NCI-H446 (cell line): ENCODE measurements at places on chromosomes 3 and 15.

GRCh38 chr15:48176112-48176511 lies 2.0 kb downstream of the MYEF2 start:
- DNase-seq = no peak

GRCh38 chr15:40398413-40398873 lies 7.2 kb upstream of the IVD start:
- DNase-seq = peak; percentile 19

DNA sequence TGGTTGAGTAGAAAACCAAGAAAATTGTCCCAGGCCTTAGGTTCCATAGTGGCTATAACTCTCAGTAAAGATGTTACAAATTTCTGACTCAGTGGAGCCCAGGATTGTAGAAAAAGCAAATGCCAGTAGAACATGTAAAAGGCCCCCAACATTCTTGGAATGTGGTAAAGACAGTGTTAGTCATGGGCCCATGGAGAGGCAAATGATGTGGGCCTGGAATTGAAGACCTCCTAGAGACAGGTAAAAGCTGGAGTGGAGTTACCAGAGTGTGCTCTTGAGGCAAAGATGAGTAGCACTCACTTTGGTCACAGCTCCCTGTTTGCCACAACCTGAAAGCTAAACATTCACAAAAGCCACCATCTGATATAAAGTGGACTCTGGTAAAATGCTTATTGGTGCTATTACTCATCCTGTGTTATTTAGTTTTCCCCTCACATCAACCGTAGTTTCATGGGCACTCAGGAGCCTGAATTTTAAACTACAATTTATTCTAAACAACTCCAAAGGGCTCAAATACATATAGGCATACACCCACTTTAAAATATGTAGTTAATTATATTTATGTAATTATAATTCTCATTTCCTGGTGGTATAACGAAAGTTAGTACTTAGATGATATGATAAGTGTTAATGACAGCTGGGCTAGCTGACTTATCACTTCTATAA lies 359.6 kb upstream of the NECTIN3 start:
- no peak for DNase-seq

GRCh38 chr15:85689729-85690128 lies 105.0 kb downstream of the KLHL25 start:
- no peak for DNase-seq

DNA sequence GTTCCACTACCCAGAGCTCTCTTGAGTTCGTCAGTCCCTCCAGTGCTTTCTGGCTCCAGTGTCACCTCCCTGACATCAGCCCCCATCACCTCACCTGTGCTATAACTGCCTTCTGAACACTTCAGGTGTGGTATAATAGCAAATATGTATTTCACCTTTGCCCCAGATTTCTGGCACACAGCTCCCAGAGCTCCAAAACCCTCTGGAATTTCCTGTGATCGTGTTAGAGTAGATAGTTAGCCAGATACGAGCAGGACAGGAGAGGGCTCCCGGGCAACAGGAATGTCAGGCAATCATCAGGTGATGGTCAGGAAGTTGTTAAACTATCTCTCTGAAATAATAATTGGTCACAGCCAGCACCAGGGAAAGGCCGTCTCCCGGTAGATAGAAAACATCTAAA lies 22.6 kb upstream of the LIMD1 start:
- no peak for DNase-seq

- no peak for DNase-seq
Observed at GRCh38 chr3:114904633-114905032, 242.5 kb downstream of the ZBTB20 start.

DNA sequence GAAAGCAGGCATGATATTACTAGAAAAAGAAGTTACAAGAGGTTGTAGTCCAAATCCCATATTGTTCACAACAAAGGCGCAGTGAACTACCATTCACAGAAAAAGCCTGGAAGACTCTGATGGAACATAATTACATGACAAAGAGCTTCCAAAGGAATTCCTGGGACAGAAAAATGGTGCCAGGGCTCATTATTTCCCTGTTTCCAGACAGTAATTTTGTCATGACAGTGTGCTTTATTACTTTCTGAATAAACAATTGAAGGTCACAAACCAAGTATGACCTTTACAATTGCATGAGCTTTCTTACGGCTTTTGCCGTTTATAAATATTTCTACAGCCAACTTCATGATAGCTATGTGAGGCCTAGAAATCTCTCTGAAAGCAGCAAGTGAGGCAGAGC lies 61.0 kb downstream of the CYFIP1 start:
- DNase-seq = no peak

- peak; percentile 12 for DNase-seq
Observed at GRCh38 chr15:37097144-37097919, 3.0 kb downstream of the MEIS2 start.

DNA sequence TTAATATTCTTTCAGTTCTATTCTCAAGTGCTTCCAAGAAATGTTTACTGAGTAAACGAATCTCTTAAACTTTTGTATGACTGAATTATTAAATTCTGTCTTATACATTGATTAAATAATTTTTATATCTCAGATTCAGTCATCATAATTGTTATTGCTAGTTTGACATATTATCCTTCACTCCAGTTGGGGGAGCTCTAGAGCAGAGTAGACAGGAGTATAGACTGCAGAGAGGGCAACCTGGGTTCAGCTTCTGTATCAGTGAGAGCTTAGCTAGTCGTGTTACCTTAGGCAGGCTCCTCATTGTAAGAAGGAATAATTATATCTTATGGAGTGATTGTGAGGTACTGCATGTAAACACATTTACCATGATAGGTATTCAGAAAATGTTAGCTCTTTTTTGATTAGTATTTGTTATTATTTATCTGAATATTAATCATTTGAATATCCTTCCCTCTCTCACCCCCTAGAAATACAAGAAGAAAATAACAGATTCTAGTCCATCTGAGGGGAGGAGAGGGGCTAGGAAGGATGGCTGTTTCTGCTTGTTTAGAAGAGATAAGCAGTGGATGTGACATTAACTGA lies 31.0 kb upstream of the ZCWPW2 start:
- DNase-seq = peak; percentile 42

DNA sequence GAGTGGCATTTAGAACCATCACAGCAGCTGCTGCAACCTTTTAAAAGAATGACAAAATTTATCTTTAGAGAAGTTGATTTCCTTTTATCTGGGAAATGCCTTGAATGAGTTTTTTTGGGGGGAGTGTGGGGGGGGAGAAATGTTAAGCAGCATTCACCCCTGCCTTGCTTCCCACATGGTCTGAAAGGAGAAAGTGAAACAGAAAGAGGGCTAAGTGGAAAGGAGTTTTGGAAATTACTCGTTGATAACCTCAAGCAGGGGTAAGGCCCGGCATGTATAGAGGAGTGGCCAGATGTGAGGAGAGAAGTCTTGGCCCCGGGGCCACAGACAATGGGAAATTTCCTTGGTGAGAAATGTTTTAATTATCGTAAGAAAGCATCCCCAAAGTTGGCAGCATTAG lies 23.5 kb downstream of the B3GALNT1 start:
- DNase-seq = no peak

- no peak for DNase-seq
Observed at GRCh38 chr15:31051496-31052080, 49.9 kb downstream of the TRPM1 start.

DNA sequence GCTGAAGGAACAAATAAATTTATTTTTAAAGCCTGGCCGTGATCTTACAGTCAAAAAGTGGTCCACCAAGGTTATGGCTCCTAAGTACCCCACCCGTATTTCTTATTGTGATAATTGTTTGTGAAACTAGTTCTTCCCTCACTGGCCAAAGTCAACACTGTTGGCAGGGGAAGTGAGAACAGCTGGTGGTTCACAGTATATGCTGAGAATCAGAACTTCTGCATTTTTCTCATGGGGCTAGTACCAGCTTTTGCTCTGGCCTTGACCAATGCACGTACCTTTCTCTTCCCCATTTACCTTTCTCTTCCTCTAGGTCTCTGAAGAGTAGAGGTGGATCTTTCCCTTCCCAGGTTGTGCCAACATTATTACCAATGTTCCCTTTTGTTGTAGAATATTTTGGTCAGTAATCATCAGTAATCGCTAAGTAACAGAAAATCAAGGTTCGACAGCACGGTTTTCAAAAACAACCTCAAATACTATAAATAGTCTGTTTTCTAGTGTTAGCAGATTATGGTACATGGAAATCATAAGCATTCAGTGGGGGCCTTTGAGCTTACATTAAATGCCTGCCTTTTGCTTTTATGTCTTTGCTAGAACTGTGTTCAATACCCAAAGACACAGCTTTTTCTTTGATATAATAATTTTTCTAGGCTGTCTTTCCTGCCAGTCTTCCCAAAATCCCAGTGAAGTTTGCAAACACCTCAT lies 268.0 kb downstream of the LPP start:
- peak; percentile 47 for DNase-seq

DNA sequence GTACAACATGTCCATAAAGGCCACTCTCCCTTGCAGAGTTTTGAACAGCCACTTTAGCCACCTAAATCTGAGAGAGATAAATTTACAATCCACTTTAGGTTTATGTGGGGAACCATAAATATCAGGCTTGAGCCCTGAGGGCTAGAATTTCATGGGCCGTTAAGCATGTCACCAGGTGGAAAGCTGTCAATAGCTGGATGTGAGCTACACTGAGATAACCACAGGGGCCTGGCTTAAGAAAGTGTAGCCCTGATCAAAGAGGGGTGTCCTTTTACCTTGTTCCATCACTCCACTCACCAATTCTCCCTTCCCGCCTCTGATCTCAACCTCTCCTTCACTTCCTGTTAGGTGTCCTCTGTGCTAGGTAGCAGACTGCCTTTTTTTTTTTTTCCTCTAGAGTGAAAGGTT lies 172.8 kb upstream of the ICE2 start:
- no peak for DNase-seq

- no peak for DNase-seq
Observed at GRCh38 chr3:396293-396692, 199.7 kb downstream of the CHL1 start.

DNA sequence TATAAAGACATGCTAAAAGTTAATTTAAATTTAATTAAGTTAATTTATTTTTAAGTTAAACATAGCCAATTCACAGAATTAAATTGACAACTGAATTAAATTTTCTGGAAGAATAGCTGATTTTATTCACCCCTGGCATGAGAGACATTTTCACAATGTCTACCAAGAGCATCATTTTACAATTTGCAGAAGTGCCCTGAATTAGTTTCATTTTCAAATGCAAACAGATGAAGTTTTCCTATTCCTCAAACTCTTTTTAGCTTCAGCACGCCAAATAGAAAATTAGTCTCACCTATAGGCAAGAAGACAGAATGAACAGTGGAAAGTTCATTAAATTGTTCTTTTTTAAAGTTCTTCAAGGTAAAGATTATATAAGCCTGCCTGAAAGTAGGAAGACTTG lies 259.3 kb downstream of the ZBBX start:
- no peak for DNase-seq

- DNase-seq = no peak
Observed at GRCh38 chr15:29470311-29470710, 200.7 kb upstream of the NSMCE3 start.

GRCh38 chr3:117277816-117278215 lies 568.2 kb downstream of the TUSC7 start:
- no peak for DNase-seq
